Omental fat pad (tissue), 4 donors: ENCODE measurements at places on chromosomes 4 and X.

GRCh38 chrX:79369871-79370270, 2.7 kb upstream of the ITM2A start:
- DNase-seq, result no peak

- no peak for DNase-seq
These were observed 10.6 kb downstream of the PBDC1 start for GRCh38 chrX:76183289-76184049.

DNA sequence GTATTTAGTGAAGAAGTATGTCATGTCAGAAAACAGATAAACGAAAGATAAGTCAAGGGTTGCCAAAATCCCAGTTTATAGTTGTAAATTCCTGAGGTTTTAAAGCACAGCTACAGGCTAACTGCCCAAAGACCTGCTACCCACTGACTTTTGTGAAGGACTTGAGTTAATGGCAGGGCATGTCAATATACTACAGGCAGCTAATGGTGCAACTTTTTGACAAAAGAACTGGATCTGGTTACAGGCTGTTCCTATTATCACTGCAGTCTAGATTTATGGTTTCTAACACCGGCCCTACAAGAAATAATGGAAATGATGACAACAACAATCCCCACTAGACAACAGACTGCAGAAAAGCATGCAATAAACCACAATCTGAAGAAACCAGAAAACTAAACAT, 6.4 kb downstream of the SCML2 start:
- DNase-seq, result no peak

DNA sequence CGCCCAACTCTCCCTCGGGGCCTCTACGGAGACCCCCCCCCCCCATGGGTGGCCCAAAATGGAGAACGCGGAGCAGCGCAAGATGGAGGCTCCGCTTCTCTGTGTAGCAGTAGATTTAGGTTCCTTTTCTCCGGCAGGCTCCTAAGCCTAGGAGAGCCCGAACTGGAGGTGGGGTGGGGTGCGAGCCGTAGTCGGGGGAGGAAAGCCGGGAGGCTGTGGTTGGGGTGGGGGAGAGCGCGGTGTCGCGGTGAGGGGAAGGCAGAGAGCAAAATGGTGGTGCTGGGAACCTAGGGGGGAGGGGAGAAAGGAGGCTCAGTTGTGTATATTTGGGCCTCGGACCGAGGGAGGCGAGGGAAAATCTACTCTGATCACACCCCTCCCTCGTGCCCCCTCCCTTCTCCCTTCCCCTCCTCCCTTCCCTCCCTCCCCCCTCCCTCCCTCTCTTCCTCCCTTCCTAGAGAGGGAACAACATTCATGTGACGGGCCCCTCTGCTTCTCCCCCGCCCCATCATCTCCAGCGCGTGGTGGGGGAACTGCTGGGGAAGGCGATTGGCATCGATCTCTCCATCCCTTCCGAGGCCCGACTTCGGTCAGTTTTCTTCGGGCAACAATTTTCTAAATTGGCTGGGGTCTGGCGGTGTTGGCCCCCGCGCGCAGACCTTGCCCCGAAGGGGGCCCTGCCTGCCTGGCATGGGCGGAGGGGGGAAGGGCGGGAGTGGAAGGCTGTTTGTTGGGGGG, at the start of gene STAG2:
TSS of gene STAG2 (plus strand) at position 439 of the 738 bp plus-strand sequence. CDS start 60,922 bp downstream, outside the sequence.
- no peak for DNase-seq
